ENCODE measurements at places on chromosomes 5 and 9. TPM values are rescaled to one million over a fixed set of nuclear protein-coding genes. Genes with fewer than 3 reads are reported as not detected.
A peak's percentile ranks its signal among the peaks of the same experiment; 100 is the strongest.

DNA sequence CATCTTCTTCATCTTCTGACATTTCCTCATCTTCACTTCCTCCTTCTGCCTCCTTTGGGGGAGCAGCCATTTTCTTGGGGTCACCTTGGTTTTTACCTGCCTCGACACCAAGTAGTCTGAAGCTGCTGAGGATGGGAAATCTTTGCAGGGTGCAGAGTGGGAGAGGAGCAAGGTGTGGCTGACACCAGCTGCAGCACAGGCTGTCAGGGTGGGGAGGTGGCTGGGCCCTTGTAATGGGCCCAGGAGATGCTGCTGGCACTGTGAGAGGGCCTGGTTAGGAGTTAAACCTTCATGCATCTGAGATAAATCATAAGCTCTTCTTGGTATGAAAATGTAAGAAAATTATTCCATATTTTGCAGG lies 7.7 kb downstream of the RABL6 start:
- DNase-seq, result no peak

DNA sequence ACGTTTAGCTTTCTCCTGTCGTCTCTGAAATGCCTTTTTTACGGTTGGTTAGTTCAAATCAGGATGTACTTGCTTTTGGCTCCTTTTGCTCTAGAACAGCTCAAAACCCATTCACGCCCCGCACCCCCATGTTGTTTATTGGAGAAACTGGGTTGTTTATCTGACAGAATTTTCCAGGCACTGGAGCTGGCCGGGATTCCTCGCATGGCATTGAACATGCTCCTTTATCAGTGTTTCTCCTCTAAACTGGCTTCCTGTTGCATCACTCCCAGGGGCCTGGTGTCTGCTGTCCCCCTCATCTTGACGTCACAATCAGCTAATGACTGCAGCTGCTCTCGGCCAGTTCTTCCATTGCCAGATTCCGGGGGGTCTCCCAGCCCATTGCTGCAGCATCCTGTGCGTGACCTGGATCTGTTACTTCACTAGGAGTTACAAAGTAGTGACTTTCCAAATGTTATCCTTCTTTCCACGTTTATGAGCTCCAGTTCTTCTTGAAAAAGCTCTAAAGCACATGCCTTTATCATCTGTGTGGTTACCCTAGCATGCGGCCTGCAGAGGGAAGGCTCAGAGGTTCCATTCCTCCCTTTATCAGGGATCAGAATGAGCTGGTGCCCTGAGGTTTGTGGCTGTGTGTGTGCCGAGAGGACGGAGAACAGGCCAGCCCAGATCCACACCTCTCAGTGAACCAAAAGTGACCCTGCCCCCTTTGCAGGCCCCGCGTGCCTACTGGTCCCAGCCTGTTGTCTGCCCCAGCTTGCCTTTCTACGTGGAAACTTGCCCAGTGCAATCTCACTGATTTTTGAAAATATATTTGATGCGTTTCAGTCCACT lies 27.5 kb downstream of the FAM163B start:
- DNase-seq, result no peak

SLC31A2 gene
- total RNA-seq, result 1.7 TPM

GRCh38 chr9:86257391-86257790 lies 2.1 kb downstream of the C9orf153 start:
- no peak for DNase-seq

GRCh38 chr5:77180167-77181081 lies 30.1 kb upstream of the PDE8B start:
- peak; percentile 38 for DNase-seq

- DNase-seq, result no peak
These were observed 67.4 kb downstream of the UNC13B start for GRCh38 chr9:35229066-35229778.

SPATA31A6 gene
- total RNA-seq, result not detected

- DNase-seq, result no peak
These were observed 15.2 kb downstream of the TXNDC15 start for GRCh38 chr5:134889335-134889734.

DNA sequence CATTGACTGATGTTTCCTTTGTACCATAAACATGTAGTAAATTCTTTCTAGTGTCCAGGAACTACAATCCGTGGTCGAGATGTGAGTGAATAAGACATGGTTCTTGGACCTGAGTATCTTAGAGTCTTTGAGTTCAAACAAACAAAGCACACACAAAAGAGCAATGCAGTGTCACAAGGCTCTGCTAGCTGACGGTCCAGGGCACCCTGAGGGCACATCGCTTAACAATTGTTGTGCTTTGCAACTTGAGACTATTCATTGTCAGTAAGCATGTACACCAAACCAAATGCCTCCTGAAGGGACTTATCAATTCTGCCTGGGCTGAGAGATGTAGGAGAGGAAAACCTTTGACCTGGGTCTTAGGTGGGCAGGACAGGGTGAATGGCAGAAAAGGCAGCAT lies 84.8 kb downstream of the CAMK4 start:
- DNase-seq, result peak; percentile 75

DNA sequence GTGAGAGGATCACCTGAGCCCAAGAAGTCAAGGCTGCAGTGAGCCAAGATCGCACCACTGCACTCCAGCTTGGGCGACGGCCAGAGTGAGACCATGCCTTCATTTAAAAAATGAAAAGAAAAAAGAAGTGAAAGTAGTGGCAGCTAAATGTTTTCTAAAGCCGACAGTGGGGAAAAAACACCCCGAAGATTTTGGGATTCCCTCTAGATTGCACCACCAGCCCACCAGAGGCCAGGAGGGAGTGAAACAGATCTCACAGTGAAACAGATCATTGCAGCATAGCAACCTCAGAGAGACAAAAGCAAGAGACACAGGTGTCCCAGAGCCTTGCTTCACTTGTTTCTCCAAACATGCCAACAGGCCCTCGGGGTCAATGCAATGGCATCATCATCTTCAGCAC lies 156.8 kb downstream of the PAX5 start:
- no peak for DNase-seq

- DNase-seq, result peak; percentile 89
These were observed 82.1 kb downstream of the GAPVD1 start for GRCh38 chr9:125343518-125344275.

- peak; percentile 77 for DNase-seq
These were observed 56.8 kb upstream of the TEX48 start for GRCh38 chr9:114738581-114739316.

DNA sequence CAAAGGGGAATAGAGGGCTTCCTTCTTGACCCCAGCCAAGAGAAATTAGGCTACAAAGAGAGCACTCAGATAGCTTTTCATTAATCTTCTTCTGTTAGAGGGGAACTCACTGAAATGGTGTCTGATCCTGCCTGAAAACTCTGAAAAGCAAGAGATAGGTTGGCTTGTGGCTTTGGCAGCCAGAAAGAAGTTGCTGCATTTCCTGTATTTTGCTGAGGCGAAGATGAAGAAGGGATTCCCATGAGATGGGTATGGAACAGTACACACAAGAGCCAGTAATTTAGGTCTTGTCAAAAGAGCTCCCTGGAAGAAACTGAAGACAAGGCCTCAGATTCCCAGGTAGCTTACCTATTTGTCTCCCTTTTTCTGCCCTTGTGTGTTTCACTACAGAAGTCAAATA lies 120.9 kb upstream of the TARS1 start:
- DNase-seq, result no peak

GRCh38 chr5:112584781-112585180 lies 152.9 kb upstream of the APC start:
- no peak for DNase-seq

- DNase-seq, result peak; percentile 60
These were observed 26.8 kb downstream of the GRIA1 start for GRCh38 chr5:153517241-153517611.

PAEP gene
- total RNA-seq, result not detected

SLC25A2 gene
- 0.22 TPM for total RNA-seq

- DNase-seq, result no peak
These were observed 220.0 kb downstream of the CACNA1B start for GRCh38 chr9:138097501-138097991.

CARTPT gene
- total RNA-seq, result not detected

CMYA5 gene
- 3.5 TPM for total RNA-seq

Data from neural progenitor cell (in vitro differentiated cells).